ENCODE measurements at places on chromosomes 3 and 15.

GRCh38 chr15:70269311-70269911 lies 171.7 kb upstream of the TLE3 start:
- DNase-seq: no peak

DNA sequence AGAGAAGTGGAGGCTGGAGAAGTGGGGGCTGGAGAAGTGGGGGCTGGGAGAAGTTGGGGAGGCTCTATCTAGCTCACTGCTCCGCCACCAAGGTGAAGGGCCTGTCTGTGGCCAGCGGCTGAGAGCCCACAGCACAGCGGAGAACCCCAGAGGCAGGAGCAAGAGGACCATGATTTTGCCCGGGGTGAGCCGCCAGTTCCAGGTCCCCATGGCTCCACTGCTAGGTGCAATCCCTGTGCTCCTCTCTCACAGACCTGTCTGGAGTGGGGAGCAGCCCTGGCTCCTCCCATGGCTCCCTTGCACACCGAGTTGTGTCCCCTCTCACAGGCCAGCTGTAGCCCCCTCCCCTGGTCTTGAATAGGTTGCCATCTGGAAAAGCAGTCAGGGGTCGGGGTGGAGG lies 4.7 kb upstream of the NRROS start:
- DNase-seq: no peak

GRCh38 chr15:29693225-29693624 lies 129.0 kb downstream of the TJP1 start:
- no peak for DNase-seq

- no peak for DNase-seq
These were observed at the start of gene ACKR4 for GRCh38 chr3:132596816-132597433. Gene ACKR4, plus strand, starts transcription at chr3:132597270. Its CDS starts 3,128 bp downstream, at chr3:132600398.

GRCh38 chr15:29952225-29952624 lies 130.0 kb upstream of the TJP1 start:
- DNase-seq: peak; percentile 63

GRCh38 chr3:40715551-40715950 lies 190.8 kb downstream of the ZNF621 start:
- DNase-seq: no peak

- peak; percentile 51 for DNase-seq
These were observed 26.5 kb downstream of the KLF13 start for GRCh38 chr15:31352911-31353811.

- no peak for DNase-seq
These were observed 9.8 kb downstream of the DZIP1L start for GRCh38 chr3:138105598-138105997.

DNA sequence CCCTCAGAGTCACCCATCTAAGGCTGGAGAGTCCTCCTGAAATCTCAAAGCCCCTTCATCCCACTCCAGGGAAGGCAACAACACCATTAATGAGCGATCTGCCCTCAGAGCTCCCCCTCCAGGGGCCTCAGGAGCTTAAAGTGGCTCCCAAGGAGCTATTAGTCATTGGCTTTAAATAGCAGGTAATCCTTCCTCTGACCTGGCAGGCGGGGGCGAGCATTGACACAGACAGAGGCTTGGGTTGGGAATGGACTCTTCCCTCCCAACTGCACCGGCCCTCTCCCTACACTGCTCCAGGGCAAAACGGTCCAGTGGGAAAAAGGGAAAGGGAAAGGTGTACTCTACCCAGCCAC lies 1.4 kb downstream of the MFGE8 start:
- DNase-seq: no peak

- DNase-seq: no peak
These were observed 8.6 kb upstream of the SRP14 start for GRCh38 chr15:40047415-40048210.

DNA sequence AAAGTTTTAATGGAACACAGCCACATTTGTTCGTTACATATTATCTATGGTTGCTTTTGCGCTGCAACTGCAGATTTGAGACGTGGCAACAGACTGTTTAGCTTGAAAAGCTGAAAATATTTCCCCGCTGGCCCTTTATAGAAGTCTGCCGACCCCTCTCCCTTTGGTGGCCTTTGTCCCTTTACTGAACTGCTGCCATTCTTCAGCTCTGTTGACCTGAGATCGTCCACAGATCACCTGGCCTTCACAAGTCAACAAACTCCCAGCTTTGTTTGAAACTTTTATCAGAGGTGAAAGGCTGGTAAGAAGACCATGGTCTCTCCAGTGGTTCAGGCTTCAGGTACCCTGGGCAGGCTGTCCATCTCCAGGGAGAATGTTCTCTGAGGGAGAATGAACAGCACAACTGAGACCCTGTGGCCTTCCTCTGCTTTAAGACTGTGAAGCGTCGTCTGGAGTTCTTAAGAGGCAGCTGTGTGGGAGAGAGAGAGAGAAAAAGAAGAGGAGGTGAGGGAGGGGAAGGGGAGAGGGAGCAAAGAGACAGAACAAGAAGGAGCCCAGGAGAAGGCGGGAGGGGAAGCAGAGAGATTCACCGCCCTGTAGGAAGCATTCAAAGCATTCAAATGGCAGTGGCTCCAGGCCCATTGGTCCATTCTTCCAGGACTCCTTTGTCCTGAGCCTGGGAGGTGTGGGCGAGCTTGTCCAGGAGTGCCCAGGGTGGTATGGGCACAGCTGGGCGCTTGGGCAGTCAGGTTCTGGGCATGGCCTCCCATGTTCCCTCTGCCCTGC lies 53.7 kb upstream of the INSYN1 start:
- DNase-seq: no peak

GRCh38 chr15:28911310-28911931 lies 25.6 kb downstream of the APBA2 start:
- no peak for DNase-seq

DNA sequence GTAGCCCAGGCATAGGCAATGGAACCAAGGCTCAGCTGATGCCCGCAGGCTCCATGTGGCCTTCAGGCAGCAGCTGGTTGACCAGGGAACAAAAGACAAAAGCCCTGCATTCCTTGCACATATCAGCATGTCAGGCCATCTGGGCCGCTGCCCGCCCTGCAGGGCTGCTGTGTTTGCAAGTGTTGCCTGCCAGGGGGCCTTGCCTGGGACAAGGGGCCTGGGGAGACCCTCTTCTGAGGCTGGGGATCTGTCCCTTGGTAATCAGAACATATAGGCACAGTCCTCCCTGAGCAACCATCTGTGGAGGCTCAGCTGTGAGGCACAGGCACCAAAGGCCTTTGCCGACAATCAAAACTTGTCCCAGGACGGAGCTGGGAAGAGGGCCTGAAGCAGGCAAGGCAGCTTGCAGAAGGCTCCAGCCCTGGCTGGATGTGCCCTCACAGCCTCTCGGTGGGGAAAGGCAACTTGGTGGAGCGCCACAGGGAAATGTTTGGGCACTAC lies 138.2 kb downstream of the TPRA1 start:
- no peak for DNase-seq

- DNase-seq: no peak
These were observed 32.4 kb downstream of the LSM3 start for GRCh38 chr3:14210843-14211594.

DNA sequence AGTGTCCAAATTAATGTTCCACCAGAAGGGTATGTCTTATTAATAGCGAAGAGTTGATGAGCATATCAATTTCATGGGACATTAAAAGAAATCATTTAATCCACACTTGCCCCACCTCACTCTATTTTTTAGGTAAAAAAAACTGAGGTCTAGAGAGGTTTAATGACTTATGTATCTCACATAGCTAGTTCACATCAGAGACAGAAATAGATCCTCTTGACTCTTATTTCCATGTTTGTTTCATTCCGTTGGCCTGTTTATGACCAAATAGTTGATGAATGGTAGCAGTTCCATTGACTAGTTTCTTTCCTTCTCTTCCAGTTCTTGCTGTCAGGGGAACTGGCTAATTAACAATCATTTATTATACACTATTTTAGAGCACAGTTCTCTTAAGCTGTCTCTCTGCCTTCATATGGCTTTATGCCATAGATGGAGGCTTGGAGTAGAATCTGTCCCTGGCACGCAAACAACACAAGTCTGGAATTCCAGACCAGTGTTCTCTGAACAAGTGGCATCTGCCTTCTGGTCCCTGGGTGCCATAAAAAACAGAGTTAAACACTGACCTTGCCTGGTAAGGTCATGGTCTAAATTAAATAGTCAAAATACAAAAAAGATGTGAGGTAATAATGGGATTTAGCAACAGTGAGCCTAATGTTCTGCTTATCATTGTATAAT lies 220.0 kb upstream of the CGNL1 start:
- DNase-seq: peak; percentile 36

GRCh38 chr3:46656778-46657556 lies 36.5 kb downstream of the ALS2CL start:
- DNase-seq: no peak

DNA sequence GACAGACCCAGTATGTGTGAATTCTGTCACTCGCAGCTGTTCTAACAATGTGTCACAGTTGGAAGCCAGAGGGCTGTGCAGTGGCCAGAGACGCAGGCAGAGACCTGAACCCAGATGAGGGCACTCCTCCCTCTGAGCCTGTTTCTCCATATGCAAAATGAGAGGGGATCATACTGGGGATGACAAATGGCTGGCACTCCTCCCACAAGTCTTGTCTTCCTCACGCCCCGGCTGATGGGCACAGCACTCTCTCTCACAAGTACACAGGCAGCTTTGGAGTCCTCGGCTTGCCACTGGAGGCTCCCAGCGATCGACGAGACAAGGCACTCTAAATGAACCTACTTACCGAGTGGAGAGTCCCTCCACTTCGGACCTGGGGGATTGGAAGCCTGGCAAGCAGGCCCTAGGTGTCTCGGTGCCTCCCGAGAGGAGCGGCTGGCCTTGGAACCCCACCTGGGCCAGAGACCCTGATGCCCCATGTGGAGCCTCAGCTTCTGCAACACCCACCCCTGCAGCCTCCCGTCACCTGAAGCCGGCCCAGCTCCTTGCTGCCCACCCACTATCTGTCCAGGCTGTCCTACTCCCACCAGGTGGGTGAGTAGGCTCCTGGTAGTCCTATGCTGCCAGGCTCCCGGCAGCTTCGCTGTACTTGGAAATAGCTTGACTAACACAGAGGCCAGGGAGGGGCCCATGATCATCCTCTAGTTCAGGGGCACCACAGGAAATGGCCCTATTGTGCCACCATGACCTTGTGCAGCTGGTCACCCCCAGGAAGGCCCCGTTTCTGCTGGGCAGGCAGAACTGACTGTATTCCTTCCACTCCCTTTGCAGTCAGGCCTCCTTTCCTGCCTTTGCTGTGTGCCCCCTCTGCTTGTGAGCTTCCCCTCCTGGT lies 65.0 kb upstream of the IQSEC1 start:
- no peak for DNase-seq

GRCh38 chr15:37218351-37218916 lies 118.1 kb upstream of the MEIS2 start:
- no peak for DNase-seq

DNA sequence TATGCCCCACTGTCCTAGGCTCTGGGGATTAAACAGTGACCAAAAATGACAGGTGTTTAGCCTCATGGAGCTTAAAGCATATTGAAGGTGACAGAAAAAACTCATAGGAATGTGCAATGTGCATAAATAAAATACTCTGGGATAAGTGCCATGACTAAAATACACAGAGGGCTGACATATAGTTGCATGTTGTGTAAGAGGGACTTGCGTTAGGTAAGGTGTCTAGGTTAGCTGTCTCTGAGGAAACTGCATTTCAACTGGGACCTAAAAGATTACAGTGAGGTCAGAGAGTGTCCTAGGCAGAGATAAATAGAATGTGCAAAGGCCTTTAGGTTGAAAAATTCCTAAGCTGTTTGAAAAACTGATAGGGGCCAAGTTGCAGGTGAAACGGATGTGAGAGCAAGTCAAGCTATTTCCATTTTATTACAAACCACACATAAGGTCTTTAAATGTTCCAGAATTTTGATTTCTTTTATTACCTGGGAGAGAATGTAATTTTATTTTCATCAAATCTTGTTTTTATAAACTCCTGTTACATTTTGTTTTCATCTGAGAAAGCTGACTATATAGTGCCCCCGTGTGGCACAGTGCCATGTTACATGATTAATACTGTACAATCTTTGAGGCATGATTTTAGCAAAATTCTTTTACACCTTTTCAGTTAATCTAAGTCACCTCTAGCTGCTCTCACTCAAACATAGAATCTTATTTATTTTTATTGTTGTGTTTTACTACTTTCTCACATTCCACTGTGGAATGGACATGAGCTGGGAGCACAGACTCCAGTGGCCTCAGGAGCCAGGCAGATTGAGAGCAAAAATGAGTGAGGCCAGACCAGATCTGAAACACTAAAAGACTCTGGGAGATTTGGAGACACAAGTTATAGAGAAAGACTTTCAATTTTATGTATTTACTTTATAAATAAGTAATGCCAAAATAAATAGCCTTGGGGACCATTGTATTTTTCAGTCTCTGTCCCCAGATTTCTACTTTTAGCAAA lies 259.6 kb upstream of the ZNF717 start:
- no peak for DNase-seq

DNA sequence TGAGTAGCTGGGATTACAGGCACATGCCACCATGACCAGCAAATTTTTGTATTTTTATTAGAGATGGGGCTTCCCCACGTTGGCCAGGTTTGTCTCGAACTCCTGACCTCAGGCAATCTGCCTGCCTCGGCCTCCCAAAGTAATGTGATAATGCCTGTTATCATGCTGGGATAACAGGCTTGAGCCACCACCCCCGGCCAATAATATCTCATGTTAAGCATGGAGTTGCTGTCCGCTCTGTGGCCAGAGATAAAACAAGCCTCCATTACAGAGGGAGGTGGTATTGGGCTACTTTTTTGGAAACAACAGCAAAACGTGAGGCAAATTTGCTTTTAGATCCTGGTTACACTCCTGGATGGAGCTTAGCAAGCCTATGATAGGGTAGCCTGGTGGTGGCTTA lies 32.9 kb upstream of the ALG1L2 start:
- DNase-seq: no peak

GRCh38 chr3:5160940-5161858 lies 26.3 kb upstream of the EDEM1 start:
- DNase-seq: no peak

- no peak for DNase-seq
These were observed 108.3 kb downstream of the VPS13C start for GRCh38 chr15:61951949-61952348.

- DNase-seq: no peak
These were observed 156.2 kb downstream of the CLSTN2 start for GRCh38 chr3:140091143-140091542.

- no peak for DNase-seq
These were observed 727.7 kb upstream of the NECTIN3 start for GRCh38 chr3:110343945-110344344.

DNA sequence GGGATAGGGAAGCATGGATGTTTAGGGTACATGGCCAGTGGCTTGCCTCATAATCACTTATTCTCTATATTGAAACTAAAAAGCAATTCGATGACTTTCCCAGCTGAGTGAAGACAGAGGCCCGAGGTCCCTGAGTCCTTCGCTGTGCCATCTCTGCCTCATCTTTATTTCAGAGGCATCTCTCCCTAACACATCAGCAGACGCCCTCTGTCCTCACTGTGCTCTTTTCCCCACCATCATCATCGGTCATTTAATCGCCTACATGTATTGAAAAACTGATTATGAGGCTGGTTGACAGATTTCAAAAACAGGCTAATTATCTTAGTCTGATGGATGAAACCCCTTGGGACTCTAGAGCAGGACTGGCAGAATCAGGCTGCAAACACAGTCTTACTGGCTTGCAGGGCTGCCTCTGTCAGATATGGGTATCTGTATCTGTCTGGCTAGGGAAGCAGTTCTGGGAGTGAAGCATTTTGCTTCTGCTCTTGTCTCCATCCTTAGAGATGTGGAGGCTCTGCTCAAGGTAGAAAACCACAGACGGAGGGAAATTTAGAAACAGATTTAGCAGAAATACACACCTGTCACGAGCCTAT lies 291.0 kb upstream of the CHRM5 start:
- no peak for DNase-seq

GRCh38 chr3:140848666-140849065 lies 93.0 kb upstream of the SLC25A36 start:
- no peak for DNase-seq

GRCh38 chr3:42228796-42229195 lies 37.2 kb downstream of the CCK start:
- no peak for DNase-seq
